Activated naive CD8-positive, alpha-beta T cell treated with anti-CD3 and anti-CD28 coated beads, Interleukin-2, amount 10 ng/mL, durations not matched to agents 7 days and 5 days (primary cell): ENCODE measurements at places on chromosomes 12 and 14. TPM values are rescaled to one million over a fixed set of nuclear protein-coding genes. Genes with fewer than 3 reads are reported as not detected.
A peak's percentile ranks its signal among the peaks of the same experiment; 100 is the strongest.

GRCh38 chr14:38578278-38578681 lies 322.4 kb upstream of the CLEC14A start:
- no peaks in the 10 kb centered on the region for H3K27me3 ChIP-seq
- no peaks in the 10 kb centered on the region for H3K36me3 ChIP-seq
- no peak overlapping the region for H3K4me3 ChIP-seq
- H3K4me1 ChIP-seq, result no peaks in the 10 kb centered on the region
- DNase-seq, result no peak
- H3K27ac ChIP-seq, result no peak overlapping the region

The HCAR3 gene
- not detected for total RNA-seq

DNA sequence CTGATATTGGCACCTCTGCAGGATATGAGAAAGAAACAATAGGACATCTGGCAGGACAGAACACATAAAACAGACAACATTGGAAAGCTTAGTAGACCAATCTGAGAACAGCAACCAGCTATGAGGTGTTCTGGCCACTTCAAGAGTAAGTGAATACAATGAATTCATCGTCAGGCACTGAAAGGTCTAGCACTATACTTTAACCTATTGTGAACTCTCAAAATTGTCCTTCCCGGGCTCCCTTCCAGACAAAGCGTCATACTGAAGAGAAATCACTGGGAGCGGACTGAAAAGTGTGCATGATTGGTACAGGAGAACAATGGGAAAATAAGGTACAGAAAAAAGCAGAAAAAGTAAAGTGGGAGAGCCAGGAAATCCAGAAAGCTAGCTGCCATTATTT lies 75.8 kb downstream of the LRP6 start:
- peaks cover 71% of the 10 kb centered on the region for H3K27me3 ChIP-seq
- H3K27ac ChIP-seq, result no peak overlapping the region
- H3K4me3 ChIP-seq, result no peak overlapping the region
- no peak for DNase-seq

DNA sequence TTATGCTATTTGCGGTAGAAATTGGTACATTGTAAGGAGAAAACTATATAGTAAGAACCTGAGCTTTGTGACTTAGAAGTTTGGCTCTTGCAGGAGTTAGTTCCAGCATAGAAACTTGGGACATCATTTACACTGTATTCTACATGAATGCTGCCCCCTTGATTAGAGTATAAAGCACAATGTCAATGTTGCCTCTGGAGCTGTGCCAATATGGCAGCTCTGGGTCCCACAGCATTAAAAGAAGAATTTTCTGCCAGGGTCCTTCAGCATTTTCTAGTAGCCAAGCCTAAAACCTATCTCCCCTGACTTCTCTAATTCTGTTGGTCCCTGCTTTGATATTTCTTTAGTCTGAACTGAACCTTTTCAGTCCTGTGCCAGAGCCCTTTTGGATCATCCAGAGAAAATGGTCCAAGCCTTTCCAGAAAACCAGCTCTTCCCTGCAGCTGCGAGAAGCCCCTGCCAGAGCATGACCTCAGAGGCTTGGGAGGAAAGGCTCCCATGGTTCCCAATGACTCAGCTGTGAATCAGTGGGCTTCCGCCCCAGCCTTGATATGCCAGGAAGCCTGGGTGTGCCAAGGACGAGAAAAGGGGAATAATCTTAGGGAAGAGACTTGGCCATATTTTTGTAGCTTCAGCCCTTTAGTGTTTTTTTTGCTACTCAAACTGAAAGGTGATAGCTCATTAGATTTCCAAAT lies 43.2 kb downstream of the PLEKHG7 start:
- H3K4me3 ChIP-seq, result no peak overlapping the region
- H3K27ac ChIP-seq, result no peak overlapping the region
- H3K4me1 ChIP-seq, result peaks cover 2% of the 10 kb centered on the region
- H3K27me3 ChIP-seq, result peaks cover 10% of the 10 kb centered on the region

DNA sequence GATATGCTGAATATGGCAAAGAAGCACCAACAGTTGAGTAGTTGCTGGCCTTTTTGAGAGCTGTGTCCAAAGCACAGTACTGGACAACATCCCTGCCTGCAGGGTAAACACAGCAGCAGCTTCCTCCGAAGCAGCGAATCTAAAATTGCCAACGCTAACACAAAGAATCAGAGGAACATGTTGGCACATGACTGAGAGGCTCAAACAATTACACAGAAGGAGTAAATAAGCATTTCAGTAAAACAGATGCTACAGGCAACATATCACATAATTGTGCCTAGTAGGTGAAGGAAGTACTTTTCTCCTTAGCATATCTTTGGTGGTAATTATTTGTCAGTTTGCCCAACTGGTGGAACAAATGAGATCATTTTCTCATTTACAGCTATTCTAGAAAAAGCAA lies 52.1 kb downstream of the KICS2 start:
- no peak for DNase-seq
- H3K27me3 ChIP-seq, result no peaks in the 10 kb centered on the region
- peaks cover 2% of the 10 kb centered on the region for H3K36me3 ChIP-seq
- H3K27ac ChIP-seq, result no peak overlapping the region
- peaks cover 3% of the 10 kb centered on the region for H3K4me1 ChIP-seq

The TMEM121 gene
- total RNA-seq, result 8.1 TPM

GRCh38 chr14:50397390-50398188 lies 908 bp upstream of the CDKL1 start:
- peaks cover 4% of the 10 kb centered on the region for H3K27me3 ChIP-seq
- H3K4me3 ChIP-seq, result peak overlapping the region; percentile 83
- H3K27ac ChIP-seq, result peak overlapping the region; percentile 10

GRCh38 chr14:65103150-65103760 lies 938 bp upstream of the MAX start:
- DNase-seq, result no peak
- peaks cover 34% of the 10 kb centered on the region for H3K4me1 ChIP-seq
- peaks cover 15% of the 10 kb centered on the region for H3K36me3 ChIP-seq
- H3K4me3 ChIP-seq, result peak overlapping the region; percentile 93

DNA sequence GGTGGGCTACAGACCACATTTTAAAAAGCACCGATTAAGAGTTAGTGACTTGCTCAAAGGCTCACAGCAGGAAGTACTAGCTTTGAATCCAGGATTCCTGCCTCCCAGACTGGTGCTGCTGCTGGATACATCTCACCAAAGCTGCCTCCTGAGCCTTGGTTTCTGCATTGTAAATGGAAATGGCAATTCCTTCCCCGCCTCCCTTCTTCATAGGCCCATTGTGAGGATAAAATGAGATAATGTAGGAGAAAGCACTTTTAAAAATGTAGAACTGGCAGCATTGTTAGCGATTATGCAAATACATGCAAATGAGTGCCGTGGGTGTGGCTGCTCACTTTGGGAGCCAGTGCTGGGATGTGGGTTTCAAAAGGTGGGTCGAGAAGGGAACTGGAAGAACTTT lies 15.4 kb downstream of the PDE1B start:
- H3K36me3 ChIP-seq, result peaks cover 7% of the 10 kb centered on the region
- H3K4me3 ChIP-seq, result no peak overlapping the region
- no peak overlapping the region for H3K27ac ChIP-seq
- H3K4me1 ChIP-seq, result peaks cover 28% of the 10 kb centered on the region
- no peak for DNase-seq

DNA sequence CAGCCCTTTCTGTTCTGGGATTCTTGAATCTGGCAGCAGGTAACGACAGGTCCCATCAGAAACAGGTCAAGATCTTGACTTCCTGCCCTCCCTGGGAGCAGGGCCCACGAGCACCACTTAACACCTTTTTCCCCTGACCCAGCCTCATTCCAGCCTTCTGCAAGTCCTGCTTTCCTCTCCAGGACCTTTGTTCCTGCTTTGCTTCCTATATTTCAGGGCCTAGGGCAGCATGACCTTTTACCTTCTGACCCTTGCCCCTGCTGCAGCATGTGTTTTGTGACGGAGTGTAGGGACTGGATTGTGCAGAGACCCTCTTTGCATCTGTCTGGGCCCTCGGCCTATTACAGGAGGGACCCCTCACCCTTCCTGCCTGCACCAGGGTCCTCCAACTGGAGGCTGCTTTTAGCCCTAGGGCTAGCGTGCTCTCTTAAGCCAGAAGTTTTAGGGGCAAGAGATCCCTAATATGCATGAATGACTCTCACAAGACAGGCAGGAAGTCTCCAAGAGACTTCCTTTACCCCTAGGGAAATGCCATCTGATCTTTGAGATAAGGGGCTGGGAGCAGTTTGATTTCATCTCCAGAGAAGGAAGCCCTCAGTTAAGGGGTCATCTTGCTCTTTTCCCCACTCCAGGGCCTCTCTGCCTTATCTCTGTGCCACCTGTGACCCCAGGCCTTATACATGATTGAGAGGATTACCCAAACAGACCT lies 209.4 kb upstream of the BCL2L14 start:
- H3K4me1 ChIP-seq, result peaks cover 3% of the 10 kb centered on the region
- H3K36me3 ChIP-seq, result peaks cover 56% of the 10 kb centered on the region
- no peak overlapping the region for H3K27ac ChIP-seq
- no peak for DNase-seq
- H3K27me3 ChIP-seq, result no peaks in the 10 kb centered on the region

The NAA25 gene
- total RNA-seq, result 28.5 TPM

GRCh38 chr12:57869298-57869926 lies 22.9 kb upstream of the CTDSP2 start:
- H3K27me3 ChIP-seq, result peaks cover 6% of the 10 kb centered on the region
- no peak for DNase-seq
- peaks cover 1% of the 10 kb centered on the region for H3K36me3 ChIP-seq
- H3K27ac ChIP-seq, result no peak overlapping the region
- H3K4me3 ChIP-seq, result no peak overlapping the region
- H3K4me1 ChIP-seq, result peaks cover 7% of the 10 kb centered on the region

DNA sequence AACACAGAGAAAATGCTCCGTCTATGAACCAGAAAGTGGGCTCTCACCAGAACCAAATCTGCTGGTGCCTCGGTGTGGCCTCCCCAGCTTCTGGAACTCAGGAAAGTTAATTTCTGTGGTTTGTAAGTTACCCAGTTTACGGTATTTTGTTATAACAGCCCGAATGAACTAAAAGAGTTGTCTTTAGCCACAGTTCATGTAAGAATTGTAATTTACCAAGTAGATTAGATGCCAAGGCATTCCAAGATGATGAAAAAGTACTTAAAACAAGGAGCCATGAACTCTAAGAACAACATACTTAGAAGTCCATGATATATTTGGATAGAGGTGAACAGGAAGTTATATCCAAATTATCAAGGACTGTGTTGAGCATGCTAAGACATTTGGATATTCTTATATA lies 259.9 kb upstream of the GARIN6 start:
- no peak overlapping the region for H3K27ac ChIP-seq
- H3K36me3 ChIP-seq, result no peaks in the 10 kb centered on the region
- no peak overlapping the region for H3K4me3 ChIP-seq
- no peaks in the 10 kb centered on the region for H3K4me1 ChIP-seq

GRCh38 chr12:42696406-42697149 lies 107.0 kb upstream of the PRICKLE1 start:
- H3K36me3 ChIP-seq, result no peaks in the 10 kb centered on the region
- DNase-seq, result no peak
- peaks cover 2% of the 10 kb centered on the region for H3K27me3 ChIP-seq
- no peak overlapping the region for H3K4me3 ChIP-seq

- DNase-seq, result no peak
- H3K27ac ChIP-seq, result no peak overlapping the region
- no peaks in the 10 kb centered on the region for H3K27me3 ChIP-seq
Observed at GRCh38 chr12:110790301-110790700, 47.6 kb upstream of the PPP1CC start.

The ZFHX2 gene
- 0.75 TPM for total RNA-seq

DNA sequence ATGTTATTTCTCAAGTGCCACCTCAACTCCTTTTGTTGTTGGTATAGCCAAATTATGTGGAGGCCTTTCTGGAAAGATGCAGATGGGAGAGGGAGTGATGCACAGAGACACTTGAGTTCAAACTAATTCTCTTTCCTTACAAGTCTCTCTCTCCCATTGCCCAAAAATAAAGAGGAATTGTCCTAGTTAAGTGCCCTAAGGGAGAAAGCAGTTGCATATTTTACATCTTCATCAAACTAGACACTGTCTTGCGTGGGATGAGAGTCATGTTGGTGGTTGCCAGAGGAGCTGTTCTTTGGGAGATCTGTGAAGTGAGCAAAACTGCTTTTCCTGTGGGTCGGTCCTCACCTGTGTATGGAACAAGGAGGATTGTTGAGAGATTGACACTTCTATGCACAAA lies 72.2 kb downstream of the EP400 start:
- H3K4me1 ChIP-seq, result no peaks in the 10 kb centered on the region
- H3K36me3 ChIP-seq, result peaks cover 15% of the 10 kb centered on the region
- no peak overlapping the region for H3K4me3 ChIP-seq
- no peak for DNase-seq
- no peak overlapping the region for H3K27ac ChIP-seq

DNA sequence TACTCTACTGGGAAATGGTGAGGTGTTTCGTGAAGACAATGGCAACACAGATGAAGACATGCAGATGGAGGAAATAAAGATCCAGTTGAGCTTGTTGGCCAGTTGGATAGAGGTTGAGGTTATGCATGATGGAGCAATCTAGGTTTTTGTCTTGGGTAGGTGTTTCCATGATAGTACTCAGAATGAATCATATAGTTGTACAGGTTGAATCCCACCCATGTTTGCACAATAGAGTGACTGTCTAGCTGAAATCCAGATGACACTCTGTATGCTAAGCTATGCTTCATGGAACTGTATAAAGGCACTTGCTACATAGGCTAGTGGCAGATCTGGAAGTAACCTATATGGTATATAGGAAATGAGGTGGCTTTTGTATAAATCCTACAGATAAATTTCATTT lies 264.9 kb downstream of the NAV3 start:
- no peaks in the 10 kb centered on the region for H3K4me1 ChIP-seq
- no peaks in the 10 kb centered on the region for H3K36me3 ChIP-seq
- H3K27ac ChIP-seq, result no peak overlapping the region
- H3K4me3 ChIP-seq, result no peak overlapping the region

The GLS2 gene
- total RNA-seq, result 4.4 TPM
